ENCODE measurements at places on chromosomes 11 and 22.

GRCh38 chr11:92653454-92653853, 316.0 kb upstream of the MTNR1B start:
- DNase-seq = no peak

- DNase-seq = no peak
These were observed 6.5 kb upstream of the SPON1 start for GRCh38 chr11:13955971-13956421.

DNA sequence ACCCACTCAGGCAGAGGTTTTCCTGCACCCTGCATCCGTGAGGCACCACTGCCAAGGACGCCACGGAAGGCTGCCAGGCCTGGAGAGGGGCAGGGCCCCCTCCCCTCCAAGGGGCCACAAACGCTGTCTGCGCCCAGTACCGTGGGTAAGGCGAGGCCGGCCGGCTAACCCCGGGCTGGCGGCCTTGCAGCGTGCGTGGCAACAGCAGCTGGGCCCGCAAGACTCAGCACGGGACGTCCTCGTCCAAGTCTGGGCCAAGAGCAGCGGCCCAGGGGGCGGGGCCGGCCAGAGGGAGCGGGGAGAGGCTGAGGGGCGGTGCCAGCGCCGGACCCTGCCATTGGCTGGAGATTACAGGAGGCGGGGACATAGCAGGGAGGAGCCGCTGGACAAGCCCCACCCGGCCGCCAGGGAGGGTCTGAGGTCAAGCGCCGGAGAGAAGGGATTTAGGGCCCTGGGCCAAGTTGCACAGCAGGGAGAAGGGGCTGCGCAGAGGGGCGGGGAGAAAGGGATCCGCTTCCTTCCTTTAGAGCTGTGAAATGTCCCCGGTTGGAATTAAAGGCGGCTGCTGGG, 16.0 kb downstream of the SLC43A1 start:
- DNase-seq = no peak

DNA sequence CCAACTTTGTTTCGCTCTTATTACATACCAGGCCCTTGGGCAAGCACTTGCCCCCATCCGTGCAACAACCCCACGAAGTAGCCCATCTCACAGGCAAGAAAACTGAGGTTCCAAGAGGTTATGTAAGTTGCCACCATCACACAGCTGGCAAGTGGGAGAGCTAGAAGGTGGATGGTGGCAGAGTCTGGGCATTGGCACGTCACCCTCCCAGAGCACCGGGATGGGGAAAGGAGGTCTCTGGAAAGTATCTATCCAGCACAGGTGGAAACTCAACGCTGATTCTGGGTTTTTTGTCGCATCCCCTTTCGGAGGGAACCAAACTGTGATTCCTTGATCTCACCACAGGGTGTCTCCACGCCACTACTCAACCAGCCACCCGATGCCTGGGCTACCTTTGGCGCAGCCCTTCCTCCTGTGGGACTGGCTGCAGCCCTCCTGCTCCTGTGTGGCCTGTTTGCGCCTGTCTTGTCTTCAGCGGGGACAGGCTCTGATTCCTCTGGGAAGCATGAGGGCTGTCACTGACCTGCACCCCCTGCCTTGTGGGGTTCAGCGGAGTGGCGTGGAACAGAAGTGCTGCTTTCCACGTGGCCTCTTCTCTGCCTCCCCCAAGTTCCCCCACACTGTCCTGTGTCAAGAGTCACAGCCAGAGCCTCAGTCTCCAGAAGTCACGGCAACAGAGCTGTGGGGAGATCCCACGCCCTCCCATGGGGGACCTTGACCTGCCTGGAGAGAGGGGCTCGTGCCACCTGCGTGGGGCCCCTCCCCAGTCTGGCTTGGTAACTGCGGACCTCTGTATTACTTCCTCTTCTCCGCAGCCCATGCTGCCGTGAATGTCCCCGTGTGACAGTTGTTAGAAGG, 34.4 kb upstream of the TRIM29 start:
- peak; percentile 62 for DNase-seq

DNA sequence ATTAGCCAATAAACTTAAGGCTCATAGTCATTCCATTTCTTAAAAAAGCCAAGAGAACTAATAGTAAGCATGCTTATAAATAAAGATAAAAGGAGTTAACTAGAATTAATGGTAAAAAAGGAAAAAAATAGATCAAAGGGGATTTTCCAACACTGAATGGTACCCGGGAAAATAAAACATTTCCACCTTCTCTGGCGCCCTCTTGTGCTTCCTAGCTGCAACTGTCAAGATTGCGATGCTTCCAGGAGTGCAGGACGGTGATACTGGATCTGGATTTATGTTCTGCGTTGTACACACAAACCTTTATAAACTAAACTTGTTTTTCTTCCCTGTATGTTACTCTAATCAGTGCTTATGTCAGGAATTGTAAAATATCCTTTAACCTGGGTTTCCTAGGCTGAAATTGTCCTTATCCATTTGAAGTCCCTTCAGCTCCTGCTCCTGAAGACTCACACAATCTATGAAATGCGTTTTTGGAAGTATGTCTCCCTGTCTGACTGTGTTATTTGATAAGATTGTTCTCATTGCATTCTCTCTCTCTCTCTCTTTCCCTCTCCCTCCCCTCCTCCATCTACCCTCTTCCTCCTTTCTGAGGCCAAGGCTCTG, 9.6 kb upstream of the HTATIP2 start:
- no peak for DNase-seq

DNA sequence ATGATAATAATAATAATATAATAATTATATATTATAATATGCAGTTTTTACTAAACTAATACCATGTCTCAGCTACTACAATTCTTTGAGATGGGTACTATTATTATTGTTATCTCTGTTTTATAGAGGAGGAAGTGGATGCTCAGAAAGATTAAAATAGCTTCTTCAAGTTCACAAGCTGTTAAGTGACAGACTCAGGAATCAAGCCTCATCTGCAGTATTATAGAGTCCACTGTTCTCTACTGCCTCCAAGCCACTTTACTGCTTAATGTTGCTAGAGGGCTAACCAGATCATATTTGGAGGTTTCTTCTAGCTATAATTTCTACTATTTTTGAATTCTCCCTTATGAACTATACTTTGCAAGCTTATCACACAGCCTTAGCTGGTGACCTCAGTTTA, 62.7 kb downstream of the CSTPP1 start:
- no peak for DNase-seq

DNA sequence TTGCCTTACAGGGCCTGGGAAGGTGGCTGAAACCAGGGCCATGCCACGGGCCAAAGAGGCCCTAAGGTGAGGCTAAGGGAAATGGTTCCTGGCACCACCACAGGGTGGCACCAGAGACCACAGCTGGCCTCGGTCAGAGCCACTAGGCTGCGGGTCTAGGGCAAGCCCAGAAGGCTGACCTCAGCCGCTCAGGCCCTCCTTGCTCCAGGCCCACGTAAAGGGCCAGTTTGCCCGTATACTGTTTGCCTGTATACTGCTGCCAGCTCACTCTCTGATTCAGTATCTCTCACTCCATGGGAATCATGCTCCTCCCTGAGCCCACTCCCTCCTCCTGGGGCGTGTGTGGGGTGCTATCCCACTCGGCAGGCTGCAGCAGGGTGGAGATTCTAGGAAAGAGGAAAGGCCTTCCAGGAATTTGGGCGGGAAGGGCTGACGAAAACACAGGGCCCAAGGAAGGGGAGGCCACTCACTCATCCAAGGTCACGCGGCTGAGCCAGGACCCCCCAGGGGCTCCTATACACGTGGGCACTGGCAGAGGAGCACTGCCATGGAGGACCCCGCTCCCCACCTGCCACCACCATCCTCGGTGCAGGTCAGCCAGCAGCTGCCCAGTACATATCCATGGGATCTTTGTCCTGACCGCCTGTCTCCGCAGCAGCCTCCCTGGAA, 62.4 kb downstream of the NECTIN1 start:
- peak; percentile 53 for DNase-seq

DNA sequence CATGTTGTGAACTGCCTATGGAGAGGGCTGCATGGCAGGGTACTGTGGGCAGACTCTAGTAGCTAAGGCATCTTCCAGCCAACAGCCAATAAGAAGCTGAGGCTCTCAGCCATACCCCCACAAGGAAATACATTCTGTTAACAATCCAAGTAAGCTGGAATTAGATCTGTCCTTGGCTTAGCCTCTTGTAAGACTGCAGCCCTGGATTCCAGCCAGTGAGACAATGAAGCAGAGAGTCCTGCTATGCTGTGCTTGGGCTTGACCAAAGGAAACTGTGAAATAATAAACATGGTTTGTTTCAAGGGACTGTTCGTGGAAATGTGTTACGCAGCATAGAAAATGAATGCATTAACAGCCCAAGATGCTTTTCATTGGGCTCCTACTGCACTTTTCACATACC, 1097.4 kb upstream of the CCDC90B start:
- DNase-seq = no peak

DNA sequence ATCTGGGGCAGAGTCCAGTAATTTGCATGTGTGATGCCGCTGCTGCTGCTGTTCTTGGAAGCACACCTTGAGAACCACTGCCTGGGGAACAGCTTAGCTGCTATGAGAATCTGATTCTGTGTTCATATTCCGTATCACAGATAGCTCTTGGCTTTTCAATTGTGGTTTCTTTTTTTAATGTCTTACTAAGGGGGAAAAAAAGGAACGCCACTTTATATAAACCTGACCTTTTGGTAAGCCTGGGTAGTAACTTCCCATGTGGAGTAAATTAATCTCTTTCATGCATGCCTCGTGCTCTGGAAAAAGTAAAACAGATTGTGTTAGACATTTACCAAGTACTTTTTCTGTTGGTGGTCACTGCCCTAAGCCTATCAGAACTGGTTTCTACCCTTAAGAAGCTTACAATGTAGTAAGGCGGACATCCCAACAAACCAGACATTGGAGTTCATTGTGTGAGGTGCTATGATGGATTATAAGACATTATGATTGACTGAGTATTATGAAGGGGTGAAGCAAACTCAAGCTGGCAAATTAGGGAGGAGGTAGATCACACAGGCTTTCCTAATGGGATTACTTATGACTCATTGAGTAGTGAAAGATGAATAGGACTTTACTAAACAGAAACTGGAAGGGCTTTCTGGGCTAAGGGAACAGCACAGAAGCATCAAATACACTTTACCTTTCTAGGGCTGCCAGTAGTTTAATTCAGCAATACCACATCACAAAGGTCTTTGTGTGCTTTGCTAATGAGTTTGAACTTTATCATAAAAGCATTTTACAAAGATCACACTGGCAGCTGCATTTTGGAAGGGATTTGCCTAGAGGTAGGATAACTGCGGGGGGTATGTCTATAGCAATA, 64.7 kb downstream of the MAML2 start:
- DNase-seq = no peak

- DNase-seq = no peak
These were observed 568 bp downstream of the ALG8 start for GRCh38 chr11:78138694-78139421.

- DNase-seq = no peak
These were observed 324.3 kb downstream of the DYNC2H1 start for GRCh38 chr11:103433386-103434072.

DNA sequence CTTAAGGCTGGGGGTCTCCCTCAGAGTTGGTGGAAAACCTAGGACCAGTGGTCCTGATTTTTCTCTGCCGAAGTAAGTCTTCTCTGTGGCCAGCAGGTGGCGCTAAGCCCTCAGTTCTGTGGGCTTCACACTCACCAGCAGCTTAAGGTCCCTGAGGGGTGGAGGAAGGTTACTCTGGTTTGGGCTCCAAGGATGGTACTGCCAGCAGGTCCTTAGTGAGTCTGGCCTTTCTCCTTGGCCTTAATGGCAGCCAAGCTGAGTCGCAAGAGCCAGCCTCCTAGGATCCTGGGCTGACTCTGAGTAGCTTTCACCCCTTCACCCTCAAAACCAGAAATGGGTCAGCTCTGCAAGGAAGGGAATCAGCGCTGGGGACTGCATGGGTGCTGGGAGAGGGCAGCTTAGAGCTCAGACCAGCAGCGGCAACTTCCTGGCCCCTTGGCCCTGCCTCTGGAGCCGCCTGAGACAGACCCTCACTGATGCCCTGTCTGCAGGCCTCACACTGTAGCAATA, 4.4 kb downstream of the KCNJ11 start:
- DNase-seq = peak; percentile 45

DNA sequence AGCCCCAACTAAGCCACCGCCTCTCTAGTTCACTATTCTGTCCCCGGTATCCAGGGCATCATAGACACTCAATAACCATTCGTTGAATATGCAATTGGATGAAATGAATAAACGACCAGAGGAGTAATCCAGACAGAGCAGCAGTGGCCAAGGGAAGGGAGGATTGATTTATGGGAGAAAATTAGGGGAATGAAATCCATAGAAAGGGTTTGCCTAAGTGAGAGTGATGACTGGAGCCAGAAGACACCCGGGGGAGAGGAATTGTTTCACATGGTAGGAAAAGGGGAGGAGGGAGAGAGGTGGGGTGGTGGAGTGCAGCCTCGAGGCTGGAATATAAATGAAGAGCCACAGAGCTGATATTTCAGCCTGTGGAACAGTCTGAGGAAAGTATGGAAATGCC, 168.2 kb downstream of the COMMD9 start:
- DNase-seq = no peak

DNA sequence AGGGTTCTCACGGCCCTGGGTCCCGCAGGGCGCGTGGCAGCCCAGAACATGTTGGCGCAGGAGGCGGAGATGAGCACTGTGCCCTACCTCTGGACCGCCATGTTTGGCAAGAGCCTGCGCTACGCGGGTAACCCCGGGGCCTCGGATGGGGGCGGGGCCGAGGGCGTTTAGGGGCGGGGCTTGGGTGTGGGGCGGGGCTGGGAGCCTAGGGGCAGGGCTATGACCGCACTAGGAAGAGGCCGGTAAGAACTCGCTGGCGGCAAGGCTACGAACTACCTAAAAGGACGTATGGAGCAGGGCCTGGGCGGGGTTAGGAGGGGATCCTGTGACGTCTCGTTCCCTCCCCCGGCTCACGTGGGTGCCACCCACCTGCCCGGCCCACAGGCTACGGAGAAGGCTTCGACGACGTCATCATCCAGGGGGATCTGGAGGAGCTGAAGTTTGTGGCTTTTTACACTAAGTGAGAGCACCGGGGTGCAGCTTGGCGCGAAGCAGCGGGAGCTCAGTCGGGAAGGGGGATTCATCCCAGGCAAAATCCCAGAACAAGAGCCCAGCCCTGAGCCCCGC, 2.8 kb upstream of the LZTR1 start:
- DNase-seq = no peak

- DNase-seq = no peak
These were observed 92.3 kb upstream of the PARVA start for GRCh38 chr11:12285106-12285505.

- DNase-seq = no peak
These were observed 1984.1 kb upstream of the RAG2 start for GRCh38 chr11:38582151-38582550.

- DNase-seq = no peak
These were observed 62.7 kb upstream of the FTH1 start for GRCh38 chr11:62030071-62030684.

DNA sequence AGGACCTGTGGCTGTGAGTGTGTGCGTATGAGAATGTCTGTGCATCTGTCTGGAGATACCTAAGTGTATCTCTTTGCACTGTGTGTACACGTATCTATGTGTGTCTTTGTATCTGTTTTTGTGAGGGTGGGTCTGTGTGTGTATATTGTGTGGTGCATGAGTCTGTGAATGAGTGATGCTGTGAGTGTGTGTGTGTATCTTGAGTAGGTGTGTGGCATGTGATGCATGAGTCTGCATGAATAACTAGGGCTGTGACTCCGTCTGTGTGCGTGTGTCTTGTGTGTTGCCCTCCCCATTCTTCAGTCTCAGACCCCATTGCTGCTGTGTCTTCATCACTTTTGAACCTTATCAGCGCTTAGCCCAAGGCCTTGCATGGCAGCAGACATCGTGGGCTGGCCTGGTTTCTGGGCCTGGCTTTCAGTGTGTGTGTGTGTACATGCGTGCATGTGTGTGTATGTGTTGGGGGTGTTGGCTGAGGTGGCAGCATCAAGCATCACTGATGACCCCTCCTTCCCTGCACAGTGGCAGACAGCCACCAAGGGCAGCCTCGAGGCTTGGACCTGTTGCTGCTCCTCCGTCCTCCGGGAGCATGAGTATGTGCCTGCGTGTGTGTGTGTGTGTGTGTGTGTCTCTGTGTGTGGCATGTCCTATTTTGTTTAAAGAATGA, 1.4 kb downstream of the SGSM1 start:
- DNase-seq = no peak

Measured in bone marrow (tissue), 2 donors.